ENCODE measurements at places on chromosomes 7 and 10. TPM values are rescaled to one million over a fixed set of nuclear protein-coding genes. Genes with fewer than 3 reads are reported as not detected.

- H3K36me3 ChIP-seq: no peaks in the 10 kb centered on the region
- no peak overlapping the region for H3K27ac ChIP-seq
- no peaks in the 10 kb centered on the region for H3K27me3 ChIP-seq
- no peaks in the 10 kb centered on the region for H3K4me1 ChIP-seq
- no peak overlapping the region for H3K4me3 ChIP-seq
Observed at GRCh38 chr7:101511965-101512364, 117.1 kb downstream of the MYL10 start.

GRCh38 chr10:122689146-122689820 is 10.4 kb downstream of the C10orf120 start:
- peaks cover 26% of the 10 kb centered on the region for H3K27me3 ChIP-seq
- no peak overlapping the region for H3K4me3 ChIP-seq
- no peak for DNase-seq
- H3K4me1 ChIP-seq: no peaks in the 10 kb centered on the region
- H3K36me3 ChIP-seq: no peaks in the 10 kb centered on the region

THAP5 gene
- total RNA-seq: 24.6 TPM

SEMA3A gene
- total RNA-seq: 43.3 TPM

GRCh38 chr10:10584161-10584560 is 433.5 kb upstream of the CELF2 start:
- H3K36me3 ChIP-seq: no peaks in the 10 kb centered on the region
- DNase-seq: no peak
- H3K27ac ChIP-seq: no peak overlapping the region
- H3K4me1 ChIP-seq: no peaks in the 10 kb centered on the region

DNA sequence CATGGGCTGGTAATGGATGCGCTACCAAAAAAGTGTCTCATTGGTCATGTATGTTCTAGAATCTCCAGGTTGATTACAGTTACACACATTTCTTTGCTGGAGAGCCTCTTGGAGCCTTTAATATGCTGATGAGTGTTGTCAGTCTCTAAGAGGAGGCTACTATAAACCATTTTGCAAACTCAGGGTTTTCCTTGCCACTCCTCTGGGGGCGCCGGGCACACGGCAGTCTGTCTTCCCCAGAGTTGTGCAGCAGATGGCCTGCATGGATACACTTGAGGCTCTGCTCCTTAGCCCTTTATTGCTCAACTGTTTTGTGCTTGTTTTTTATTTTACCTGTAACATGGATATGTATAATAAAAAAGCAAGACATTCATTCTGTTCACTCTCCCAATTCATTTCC is 196.5 kb downstream of the ACTR3B start:
- H3K27me3 ChIP-seq: peaks cover 6% of the 10 kb centered on the region
- no peak overlapping the region for H3K27ac ChIP-seq
- no peak for DNase-seq
- no peaks in the 10 kb centered on the region for H3K4me1 ChIP-seq
- no peaks in the 10 kb centered on the region for H3K36me3 ChIP-seq

DNA sequence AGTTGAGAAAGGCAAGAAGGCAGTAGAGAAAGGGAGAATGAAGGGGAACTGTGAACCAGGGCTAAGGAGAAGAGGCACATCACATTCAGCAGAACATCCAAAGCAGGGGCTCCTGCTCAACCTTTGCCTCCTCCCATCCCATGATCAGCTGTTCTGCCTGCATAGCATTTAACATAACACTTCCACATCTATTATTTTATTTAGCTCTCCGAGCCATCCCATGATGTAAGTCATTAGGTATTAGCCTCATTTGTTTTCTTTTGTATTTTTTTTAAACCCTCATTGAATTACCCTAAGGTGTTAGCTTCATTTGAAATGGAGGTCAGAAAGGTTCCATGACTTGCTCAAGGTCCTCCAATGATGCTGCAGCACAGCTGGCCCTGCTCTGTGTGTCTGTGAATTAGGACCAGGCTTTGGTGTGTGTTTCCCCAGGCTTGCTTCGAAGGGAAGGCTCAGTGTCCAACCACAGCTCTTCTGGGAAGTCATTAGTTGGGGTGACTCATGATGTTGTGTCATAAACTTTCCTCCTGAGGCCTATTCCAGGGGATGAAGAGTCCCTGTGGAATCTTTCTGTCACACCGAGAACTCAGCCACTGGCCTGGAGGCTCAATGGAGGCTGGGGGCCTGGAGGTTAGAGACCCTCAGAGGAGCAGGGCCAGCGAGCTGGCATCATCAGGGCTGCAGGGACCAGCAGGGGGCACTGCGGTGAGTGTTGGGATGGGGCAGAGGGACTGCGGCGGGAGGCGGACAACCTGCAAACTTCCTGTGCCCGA is 16.5 kb downstream of the NPFFR1 start:
- peak; percentile 55 for DNase-seq
- no peaks in the 10 kb centered on the region for H3K36me3 ChIP-seq
- H3K4me3 ChIP-seq: no peak overlapping the region
- H3K27ac ChIP-seq: no peak overlapping the region
- no peaks in the 10 kb centered on the region for H3K27me3 ChIP-seq

DNA sequence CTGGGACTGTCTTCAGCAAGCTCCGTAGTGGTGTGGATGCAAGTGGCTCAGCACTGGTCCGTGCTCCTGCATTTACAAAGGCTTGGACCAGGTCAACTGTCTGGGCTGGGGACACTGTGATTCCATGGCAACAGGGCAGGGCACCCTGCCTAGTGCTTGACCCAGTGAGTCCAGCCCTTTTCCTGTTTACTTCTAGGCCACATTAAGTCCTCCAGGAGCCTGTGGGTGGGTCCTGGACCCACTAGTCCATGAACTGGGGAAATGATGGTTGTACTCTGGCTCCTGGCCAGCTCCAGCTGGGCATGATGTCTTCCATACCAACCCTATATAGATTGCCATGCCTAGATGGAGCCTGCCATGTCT is 152.0 kb downstream of the RPS24 start:
- no peaks in the 10 kb centered on the region for H3K27me3 ChIP-seq
- no peak for DNase-seq
- no peaks in the 10 kb centered on the region for H3K4me1 ChIP-seq

- no peak overlapping the region for H3K4me3 ChIP-seq
- H3K27ac ChIP-seq: no peak overlapping the region
- no peaks in the 10 kb centered on the region for H3K36me3 ChIP-seq
- no peaks in the 10 kb centered on the region for H3K27me3 ChIP-seq
- DNase-seq: no peak
- no peaks in the 10 kb centered on the region for H3K4me1 ChIP-seq
Observed at GRCh38 chr10:31011665-31012022, 20.0 kb downstream of the ZNF438 start.
